ENCODE measurements at places on chromosomes 13 and 19.

GRCh38 chr19:15463861-15464371 lies 428 bp downstream of the RASAL3 start:
- no peak for DNase-seq

DNA sequence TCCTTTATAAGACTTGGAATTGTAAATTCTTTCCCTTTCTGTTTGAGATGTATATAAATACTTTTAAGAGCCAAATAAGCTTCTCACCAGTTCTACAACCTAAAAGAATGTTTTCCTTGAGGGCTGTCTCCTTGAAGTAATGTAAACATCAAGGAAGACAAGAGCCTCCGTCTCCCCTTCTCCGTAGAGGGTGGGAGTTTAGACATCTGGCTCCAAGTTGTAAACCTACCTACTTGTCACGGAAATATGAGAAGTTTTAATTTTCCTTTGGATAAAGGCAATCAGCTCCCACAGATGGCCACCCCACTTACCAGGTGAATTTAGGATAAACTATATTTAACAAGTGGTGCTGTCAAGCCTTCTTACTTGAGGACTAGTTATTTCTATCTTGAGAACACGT lies 237.9 kb downstream of the NALCN start:
- DNase-seq, result no peak

DNA sequence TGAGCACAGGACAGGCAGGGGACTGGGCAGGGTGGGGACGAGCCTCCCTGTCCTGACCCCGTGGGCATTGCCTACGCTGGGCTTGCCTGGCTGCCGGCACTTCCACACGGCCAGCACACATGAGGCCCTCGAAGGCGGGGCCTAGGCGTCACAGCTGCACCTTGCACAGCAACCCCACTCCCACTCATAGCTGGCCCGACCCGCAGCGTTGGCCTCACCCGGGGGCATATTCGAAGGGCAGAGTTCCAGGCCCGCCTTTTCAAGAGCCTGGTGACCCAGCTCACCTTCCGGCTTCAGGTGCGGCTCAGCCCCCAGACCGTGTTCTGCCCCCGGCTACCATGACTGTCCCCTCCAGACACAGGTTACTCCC lies 16.9 kb upstream of the PROZ start:
- no peak for DNase-seq

DNA sequence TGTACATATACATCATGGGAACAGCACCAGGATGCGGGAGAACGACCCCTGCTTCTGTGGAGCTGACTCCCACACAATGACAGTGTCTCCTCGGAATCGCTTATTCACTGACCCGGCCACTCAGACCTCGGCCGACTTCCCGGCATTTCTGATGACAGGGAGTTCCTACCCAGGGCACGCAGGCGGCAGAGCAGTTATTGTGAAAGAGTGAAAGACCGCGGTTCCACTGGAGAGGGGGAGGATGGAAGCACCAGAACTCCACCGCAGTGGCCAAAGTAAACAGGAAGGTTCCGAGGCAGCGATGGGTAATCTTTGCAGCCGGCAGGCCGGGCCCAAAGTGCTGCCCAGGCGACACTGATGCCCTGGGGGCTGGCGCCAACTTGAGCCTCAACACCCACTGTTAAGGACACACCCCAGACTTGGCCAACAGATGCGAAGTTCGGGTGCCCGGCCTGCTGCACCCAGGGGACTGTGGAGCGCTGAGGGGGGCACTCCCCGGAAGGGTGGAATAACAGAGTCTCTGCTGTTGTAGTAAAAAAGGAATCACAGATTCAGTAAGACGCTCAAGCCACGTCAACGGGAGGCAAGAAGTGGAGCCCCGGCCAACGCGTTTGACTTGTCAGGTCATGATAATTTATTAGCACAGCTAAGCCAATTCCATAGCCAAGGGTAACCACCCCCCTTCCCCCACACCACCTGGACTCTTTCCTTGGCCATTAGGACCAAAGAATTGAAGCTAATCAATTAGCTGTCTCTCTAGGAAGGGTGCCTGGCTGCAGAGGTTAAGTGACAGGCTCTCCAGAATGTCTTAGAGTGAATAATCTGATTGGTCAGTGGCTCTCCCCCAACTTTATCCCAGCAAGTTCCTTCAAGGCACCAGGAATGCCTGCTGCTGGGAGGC lies 5.8 kb downstream of the MLLT1 start:
- peak; percentile 97 for DNase-seq

- DNase-seq, result no peak
Observed at GRCh38 chr19:34732612-34733211, 1.3 kb upstream of the ZNF181 start.

GRCh38 chr13:114128624-114129522 lies 3.5 kb downstream of the RASA3 start:
- peak; percentile 92 for DNase-seq

- DNase-seq, result peak; percentile 42
Observed at GRCh38 chr13:95607366-95607765, 37.1 kb downstream of the DZIP1 start.

- no peak for DNase-seq
Observed at GRCh38 chr13:43776006-43776405, 10.8 kb downstream of the ENOX1 start.

DNA sequence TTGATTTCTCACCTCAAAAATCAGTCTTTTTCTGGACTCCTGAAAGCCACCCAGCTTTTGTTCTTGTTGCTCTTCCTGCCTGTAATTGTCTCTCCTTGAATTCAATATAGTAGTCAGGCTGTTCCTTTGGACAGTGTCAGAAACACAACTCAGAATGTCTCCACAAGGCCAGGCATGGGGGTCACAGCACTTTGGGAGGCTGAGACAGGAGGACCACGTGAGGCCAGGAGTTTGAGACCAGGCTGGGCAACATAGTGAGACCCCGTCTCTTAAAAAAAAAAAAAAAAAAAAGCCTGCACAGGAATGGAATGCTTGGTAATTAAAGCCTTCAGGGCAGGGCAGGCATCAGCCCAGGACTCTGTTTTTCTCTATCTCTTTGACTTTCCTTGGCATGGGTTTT lies 8.9 kb upstream of the BAX start:
- no peak for DNase-seq

DNA sequence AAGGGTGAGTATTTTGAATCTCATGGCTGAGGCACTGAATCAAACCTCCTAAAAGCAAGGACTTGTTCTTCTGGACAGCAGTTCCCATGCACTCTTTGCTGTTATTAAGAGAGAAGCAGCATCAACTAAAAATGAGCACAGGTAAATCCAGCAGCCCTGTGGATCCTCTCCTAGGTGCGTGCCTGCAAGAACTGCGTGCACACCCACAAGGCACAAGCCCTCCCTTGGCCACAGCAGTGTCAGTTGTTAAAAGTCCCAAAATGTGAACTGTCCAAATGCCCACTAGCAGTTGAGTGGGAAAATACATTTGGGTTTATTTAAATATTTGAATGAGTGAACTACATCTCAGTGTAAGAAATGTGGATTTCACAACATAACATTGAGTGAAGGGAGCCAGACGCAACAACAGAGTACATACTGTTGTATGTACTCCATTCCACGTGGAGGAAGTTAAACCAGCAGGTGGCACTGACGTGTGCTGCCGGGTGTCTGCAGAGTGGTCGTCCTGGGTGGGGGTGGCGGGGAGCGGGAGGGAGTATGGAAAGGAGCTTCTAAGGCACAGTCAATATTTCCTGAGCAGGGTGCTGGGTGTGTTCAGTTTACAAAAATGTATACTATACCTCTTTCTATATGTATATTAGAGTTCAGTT lies 266.4 kb downstream of the NALCN start:
- DNase-seq, result peak; percentile 57

GRCh38 chr19:19544257-19544953 lies 6.3 kb downstream of the CILP2 start:
- no peak for DNase-seq

DNA sequence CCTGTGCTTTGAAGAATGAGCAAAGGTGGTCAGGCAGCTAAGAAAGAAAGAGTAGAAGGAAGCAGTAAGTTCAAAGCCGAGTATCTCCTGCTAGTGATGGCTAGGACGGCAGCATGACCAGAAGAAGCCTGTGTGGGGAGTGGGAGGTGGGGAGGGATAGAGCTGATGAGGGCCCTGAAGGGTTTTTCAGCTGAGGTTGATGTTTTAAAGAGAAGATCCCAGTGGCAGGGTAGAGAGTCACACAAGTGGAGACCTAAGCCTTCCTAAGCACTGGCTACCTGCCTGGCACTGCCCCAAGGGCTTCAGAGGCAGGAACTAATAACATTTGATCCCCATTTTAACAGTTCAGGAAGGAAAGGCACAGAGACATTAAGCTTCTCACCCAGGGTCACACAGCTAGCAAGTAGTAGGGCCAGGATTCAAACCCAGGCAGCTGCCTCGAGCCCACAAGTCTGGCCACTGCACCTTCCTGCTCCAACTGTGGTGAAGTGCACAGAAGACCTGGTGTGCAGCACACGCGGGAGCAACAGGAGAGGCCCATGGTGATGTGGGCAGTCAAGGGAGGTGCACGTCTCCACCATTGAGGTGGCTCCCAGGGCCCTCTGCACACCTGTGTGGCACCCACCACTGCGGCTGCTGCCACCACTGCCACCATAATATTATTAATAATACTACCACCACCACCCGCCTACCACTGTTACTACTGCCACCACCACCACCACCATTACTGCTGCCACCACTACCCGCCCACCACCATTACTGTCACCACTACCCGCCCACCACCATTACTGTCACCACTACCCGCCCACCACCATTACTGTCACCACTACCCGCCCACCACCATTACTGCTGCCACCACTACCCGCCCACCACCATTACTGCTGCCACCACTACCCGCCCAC lies 22.1 kb downstream of the CUL4A start:
- DNase-seq, result no peak

DNA sequence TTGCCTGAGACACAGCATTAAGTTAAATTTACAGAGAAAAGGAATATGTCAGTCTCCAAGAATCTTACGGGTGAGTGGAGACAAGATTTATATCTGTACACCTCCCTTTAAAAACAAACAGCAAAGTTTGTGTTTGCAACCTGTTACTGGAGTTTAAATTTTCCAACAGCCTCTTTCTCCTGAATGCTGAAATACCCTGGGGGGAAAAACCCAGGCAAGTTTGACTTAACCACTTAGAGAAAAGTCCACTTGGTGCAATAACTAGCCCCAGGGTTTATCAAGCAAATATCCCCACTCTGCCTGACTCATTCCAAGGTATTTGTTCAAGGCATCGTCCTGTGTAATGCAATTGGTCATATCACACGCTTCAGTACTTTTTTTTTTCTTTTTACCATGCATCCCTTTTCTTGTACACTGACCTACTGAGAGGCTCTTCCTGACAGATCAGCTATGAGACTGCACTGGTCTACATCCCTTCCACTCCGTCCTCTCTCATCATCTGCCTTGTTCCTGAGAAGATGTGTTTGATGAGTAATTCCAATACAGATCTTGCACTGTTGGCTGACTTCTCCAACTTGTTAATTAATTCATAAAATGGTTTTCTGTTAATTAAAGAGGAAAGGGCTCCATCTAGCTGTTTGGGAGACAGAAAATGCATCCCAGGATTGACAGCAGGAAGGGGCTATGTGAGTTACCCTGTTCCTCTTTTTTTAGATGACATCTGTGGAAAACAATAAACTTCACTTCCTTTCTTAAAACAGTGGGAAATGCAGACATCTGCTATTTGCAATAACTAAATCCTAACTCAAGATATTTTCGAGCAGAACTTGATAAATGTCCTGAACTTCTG lies 212.5 kb upstream of the IRS2 start:
- DNase-seq, result peak; percentile 88

GRCh38 chr19:44653977-44654774 lies 10.5 kb downstream of the PVR start:
- peak; percentile 14 for DNase-seq

- DNase-seq, result peak; percentile 16
Observed at GRCh38 chr19:30647891-30648720, 275.9 kb downstream of the ZNF536 start.

DNA sequence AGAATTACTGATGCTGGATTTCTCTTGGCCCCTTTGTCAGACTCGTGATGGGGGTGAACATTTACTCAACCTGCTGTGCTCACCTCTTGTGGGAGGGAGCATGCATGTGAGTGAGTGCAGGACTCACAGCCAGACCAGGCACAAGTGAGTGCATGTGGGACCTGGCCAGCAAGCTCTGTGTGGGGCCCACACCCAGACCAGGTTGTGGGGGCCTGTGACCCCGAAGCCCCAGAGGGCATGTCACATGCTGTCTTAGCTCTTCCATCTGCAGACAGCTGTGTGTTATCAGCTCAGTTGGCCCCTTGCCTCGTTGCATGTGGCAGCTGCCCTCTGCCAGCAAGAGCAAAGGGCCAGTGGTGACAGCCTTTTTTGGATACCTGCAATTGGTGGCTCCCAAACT lies 614.4 kb downstream of the GPC5 start:
- no peak for DNase-seq

DNA sequence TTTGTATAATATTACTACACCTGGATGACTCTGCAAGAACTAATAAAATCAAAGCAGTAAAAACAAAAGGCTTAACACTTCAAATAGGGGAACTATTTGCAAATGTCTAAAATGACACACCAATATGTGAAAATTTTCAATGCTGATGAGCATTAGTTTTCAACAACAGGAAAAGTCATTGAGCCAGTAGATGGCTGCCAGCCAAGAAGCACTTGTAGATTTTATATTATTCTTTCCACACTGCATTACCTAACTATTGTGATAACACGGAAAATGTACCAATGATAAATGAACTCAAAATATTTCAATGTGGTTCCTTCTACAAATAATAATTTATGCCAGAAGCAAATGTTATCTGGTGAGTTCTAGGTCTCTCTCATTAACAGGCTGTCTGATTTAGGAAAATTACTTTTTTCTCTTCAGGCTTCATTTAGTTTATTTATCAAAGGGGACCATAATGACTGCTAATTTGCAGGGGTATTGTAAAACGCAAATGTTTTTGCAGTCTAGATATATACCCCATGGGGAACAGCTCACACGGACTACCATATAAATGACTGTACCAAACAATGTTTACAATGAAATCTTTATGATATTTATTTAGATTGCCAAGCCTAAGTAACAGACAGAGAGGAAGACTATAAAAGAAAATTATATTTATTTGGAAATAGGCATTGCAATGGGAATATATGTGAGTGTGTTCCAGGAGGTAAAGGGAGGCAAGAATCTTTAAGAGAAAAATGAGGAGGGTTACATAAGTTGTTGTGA lies 407.8 kb downstream of the LIG4 start:
- DNase-seq, result no peak
